ENCODE measurements at places on chromosomes 7 and 10.

GRCh38 chr10:46216003-46216634 lies 70.7 kb upstream of the ANTXRL start:
- no peak for DNase-seq

GRCh38 chr10:115772606-115773005 lies 500.4 kb downstream of the GFRA1 start:
- DNase-seq: no peak

DNA sequence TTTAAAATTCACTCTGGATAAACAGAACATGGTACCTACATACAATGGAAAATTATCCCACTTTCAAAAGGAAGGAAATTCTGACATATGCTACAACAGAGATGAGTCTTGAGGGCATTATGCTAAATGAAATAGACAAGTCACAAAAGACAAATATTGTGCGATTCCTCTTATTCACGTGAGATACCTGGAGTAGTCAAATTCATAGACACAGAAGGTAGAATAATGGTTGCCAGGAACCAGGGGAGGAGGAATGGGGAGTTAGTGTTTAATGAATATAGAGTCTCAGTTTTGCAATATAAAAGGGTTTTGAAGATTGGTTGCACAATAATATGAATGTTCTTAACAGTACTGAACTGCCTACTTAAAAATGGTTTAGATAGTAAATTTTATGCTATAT lies 69.8 kb upstream of the WAC start:
- no peak for DNase-seq

DNA sequence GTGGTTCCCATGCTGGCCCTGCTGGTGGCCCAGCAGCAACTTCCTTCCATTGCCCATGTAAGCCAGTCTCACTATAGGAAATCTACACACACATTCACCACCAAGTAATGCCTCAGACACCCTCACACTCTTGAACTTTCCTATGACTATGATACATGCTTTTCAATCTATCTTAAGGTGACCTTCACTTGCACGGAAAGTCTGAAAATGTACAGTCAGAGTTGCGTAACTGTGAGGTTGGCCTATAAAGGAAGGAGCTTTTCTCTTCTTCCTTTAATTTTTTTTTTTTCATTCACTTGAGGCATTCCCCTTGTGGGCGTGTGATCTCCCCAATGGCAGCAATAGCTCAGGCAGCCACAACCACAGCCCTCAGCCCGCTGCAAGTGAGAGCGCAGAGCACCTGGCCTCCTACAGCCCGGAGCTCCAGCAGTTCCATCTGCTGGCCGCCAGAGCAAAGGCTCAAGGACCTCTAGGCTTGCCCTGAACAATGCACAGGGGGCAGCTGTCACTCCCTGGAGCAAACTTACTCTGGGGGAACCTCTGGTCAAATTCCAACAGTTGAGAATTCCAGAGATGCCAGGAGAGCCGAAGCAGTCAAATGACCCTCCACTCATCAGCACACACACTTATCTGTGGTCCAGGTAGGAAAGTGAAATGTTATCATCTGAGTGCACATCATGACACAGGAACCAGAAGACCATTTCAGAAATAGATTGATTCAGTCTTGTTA lies 123.1 kb upstream of the ADO start:
- DNase-seq: no peak

DNA sequence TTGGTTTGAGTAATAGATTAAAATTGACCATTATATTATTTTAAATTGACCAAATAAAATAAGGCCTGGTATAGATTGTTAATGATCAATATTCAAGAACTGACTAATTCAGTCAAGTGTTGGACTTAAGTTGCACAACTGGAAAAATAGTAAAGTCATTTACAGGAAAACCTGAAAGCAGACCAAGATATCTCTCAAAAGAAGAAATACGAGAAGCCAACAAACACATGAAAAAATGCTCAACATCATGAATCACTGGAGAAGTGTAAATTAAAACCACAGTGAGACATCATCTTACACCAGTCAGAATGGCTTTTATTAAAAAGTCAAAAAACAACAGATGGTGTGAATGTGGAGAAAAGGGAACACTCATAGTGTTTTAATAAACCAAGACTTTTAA lies 80.4 kb upstream of the MALRD1 start:
- DNase-seq: no peak

- DNase-seq: no peak
Measured at GRCh38 chr10:132517951-132518521, 19.6 kb upstream of the INPP5A start.

DNA sequence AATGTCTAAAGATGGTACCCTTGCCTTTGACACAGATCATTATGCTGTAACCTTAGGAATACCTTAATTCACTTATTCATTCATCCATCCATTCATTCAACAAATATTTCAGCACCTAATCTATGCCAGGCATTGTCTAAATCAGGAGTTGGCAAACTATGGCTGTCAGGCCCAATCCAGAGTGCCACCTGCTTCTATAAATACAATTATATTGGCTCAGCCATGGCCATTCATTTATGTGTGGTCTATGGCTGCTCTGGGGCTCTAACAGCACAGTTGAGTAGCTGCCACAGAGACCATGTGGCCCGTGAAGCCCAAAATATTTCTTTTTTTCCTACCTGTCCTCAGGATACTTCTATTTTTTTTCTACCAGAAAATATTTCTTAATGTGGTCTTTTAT lies 6.0 kb upstream of the ITPRIP start:
- DNase-seq: no peak
